ENCODE measurements at places on chromosomes 3 and 15.

GRCh38 chr3:122680475-122681283 lies at the start of gene PARP14:
PARP14 (plus strand) TSS chr3:122680839; CDS start chr3:122680884, 45 bp downstream.
- peak; percentile 43 for DNase-seq

GRCh38 chr15:74873756-74874424 lies 725 bp upstream of the SCAMP2 start:
- DNase-seq: no peak

DNA sequence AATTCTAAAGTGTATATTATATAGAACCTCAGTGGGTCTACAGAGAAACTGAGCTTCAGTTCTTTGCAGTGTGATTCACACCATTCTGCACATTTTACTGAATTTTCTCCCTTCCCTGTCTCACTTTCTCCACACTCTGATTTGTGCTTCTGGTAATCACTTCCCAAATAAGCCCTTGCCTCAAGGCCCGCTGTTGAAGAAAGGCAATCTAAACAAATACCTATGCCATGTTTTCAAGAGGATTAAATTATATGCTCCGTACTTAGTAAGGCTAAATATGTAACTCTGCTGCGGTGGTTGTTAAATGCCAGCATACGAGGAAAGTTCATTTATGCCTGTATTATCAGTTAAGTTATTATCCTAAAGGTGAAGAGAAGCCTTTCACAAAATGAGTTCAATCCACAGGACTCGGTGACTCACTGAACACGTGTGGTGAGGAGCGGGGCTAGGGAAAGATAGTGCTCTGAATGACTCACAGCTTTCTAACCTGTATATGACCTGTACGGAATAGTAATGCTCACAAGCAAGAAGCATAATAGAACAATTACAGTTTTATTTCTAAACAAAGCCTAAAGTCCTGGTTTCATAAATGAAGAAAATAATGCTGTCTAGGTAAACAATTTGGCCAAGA lies 25.1 kb downstream of the CNTN6 start:
- DNase-seq: no peak

DNA sequence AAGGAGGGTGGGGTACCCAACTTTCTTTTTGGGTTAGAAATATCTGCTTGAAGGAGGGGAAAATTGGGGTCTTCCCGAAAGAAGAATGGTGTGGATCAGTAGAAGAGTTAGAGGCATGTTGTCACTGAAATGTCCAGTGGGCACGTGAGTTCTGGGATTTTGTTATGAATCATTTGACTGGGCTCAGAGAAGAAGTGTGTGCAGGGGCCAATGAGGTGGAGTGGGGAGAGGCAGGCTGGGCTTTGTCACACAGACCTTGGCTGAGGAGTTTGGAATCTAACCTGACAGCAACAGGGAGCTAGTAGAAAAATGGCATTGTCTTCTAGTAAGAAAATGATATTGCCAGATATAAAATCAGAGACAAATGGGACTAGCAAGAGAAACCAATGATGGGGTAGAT lies 436.8 kb downstream of the MFSD1 start:
- DNase-seq: no peak

- no peak for DNase-seq
These were observed 63.8 kb downstream of the TRIM71 start for GRCh38 chr3:32881624-32882023.

- DNase-seq: no peak
These were observed 74.9 kb downstream of the FAM43A start for GRCh38 chr3:194760494-194761137.

GRCh38 chr3:21477541-21478288 lies 273.3 kb downstream of the ZNF385D start:
- DNase-seq: no peak

- no peak for DNase-seq
These were observed 830.3 kb downstream of the ROBO1 start for GRCh38 chr3:78937475-78937874.

GRCh38 chr15:41777421-41777973 lies 3.2 kb downstream of the MAPKBP1 start:
- no peak for DNase-seq

DNA sequence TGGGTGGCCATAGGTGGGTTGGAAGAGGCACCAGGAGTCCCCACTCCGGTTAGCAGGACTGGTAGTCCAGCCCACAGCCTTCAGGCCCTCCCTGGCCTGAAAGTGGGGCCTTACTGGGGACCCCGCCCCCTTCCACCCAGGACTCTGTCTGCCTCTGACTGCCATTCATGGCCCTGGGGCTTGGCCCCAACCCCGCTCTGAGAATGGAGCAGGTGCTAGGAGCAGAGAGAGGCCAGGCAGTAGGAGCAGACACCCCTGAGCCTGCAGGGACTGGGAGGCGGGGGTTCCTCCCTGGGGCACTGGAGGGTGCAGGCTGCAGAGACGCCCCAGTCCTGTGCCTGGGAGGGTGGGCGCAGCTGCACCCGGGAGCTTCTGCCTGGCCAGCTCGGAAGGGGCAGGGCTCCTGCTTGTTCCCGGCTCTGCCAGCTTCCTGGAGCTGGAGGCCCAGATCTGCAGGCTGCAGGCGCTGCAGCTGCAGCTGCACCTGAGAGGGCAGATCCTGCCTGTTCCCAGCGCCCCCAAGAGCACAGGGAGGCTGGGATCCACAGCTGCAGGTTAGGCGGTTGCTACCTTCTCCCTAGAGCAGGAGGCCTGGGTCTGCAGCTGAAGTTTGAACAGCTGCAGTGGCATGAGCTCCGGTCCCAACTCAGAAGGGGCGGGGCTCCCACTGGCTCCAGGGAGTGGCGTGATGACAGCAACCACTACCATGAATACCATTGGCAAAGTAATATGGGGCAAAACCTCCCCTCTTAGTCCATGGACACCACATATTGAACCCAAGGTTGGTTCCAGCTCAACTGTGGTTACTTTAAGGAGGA lies 194.7 kb downstream of the SQOR start:
- no peak for DNase-seq

GRCh38 chr3:171390051-171390941 lies 69.9 kb downstream of the TNIK start:
- no peak for DNase-seq

GRCh38 chr3:52836986-52837385 lies 2.2 kb upstream of the MUSTN1 start:
- no peak for DNase-seq

GRCh38 chr3:120177707-120178306 lies 83.6 kb upstream of the GSK3B start:
- DNase-seq: no peak

- DNase-seq: no peak
These were observed 643.1 kb upstream of the NAALADL2 start for GRCh38 chr3:174216019-174216418.

GRCh38 chr15:80061582-80061981 lies 2.1 kb downstream of the ZFAND6 start:
- DNase-seq: no peak

DNA sequence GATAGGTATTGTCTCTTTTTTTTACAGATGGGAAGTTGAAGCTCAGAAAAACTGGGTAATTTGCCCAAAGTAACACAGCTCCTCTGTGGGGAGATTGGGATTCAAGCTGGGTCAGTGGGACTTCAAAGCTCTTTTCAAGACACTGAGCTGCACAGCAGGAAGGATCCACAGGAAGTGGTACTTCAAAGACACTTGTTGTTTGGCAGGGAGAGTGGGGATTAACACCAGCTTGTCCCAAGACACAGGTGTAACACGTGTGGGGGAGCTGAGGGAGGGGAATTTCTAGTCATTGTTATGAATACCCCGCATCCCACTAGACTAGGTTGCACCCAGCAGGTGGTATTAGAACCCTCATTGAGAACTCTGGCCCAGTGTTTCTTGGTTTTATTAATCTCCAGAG lies 116.0 kb downstream of the FOXB1 start:
- DNase-seq: no peak

GRCh38 chr3:39750712-39751111 lies 58.7 kb upstream of the MYRIP start:
- DNase-seq: no peak

- DNase-seq: no peak
These were observed 26.1 kb upstream of the GREM1 start for GRCh38 chr15:32691689-32692038.

- DNase-seq: no peak
These were observed 23.3 kb upstream of the MYO5C start for GRCh38 chr15:52318729-52319500.

- DNase-seq: no peak
These were observed 21.8 kb upstream of the POU1F1 start for GRCh38 chr3:87298111-87298718.

- DNase-seq: no peak
These were observed 19.8 kb downstream of the ADAMTS9 start for GRCh38 chr3:64667887-64668581.

- no peak for DNase-seq
These were observed 199.5 kb upstream of the LMCD1 start for GRCh38 chr3:8301977-8302735.

- DNase-seq: no peak
These were observed 229.0 kb downstream of the TLE3 start for GRCh38 chr15:69868756-69869155.

DNA sequence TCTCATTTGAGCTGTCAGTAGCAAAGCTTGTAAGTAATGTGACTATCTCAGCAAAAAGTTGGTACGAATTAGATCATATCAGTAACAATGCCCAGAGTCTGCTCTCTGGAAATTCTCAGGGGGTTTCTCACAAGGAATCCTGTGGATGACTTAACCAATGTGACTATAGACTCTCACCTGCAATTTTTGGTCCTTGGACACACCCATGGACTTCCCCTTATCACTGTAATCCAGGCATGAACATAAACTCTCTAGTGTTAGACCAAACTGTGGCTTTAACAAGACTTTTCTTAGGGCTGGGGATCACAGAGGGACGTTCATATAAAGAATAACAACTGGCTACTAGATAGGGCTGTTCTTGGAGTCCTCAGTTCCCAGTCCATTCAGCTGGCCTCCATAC lies 3.9 kb upstream of the ZNF80 start:
- DNase-seq: no peak

DNA sequence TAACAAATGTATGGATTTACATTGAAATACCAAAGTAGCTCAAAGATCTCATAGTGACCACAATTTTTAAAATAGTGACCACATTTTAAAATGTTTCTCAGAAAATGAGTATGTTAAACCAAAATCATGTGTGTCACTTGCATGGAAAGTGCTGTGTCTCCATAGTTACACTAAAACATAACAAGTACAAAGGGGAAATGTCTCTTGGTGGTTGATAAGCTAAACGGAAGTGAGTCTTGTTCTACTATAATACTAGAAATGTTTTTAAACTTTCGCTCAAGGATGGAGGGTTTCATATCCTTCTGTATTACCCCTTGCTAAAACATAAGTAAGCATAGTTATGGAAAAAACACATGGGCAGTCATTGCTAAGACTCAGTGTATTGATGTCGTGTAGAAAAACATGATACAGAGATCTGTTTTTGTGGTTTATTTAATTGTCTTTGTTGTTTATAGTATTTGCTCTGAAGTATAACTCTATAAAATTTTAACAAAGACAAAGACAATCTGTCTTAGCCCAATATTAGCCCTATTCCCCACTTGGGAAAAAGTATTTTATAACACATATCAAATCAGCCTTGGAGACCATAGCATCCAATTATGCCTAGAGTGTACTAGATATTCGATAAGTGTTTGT lies 27.0 kb upstream of the DENND4A start:
- no peak for DNase-seq

DNA sequence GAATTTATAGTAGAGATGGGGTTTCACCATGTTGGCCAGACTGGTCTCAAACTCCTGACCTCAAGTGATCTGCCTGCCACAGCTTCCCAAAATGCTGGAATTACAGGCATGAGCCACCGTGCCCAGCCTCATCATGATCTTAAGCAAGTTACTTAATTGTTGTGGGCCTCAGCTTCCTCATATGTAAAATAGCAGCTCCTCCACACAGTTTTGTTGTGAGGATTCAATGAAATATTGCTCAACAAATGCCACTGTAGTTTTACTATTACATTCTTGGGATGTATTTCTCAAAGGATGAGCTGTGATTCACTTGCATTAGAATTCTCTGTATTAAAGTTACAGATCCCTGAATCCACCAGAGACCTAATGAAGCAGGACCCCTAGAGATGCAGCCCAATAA lies 168.8 kb downstream of the ADAMTS9 start:
- DNase-seq: no peak

- DNase-seq: no peak
These were observed 156.3 kb downstream of the TIGIT start for GRCh38 chr3:114450008-114450596.

- no peak for DNase-seq
These were observed 133.0 kb upstream of the NR2E3 start for GRCh38 chr15:71677352-71677751.

DNA sequence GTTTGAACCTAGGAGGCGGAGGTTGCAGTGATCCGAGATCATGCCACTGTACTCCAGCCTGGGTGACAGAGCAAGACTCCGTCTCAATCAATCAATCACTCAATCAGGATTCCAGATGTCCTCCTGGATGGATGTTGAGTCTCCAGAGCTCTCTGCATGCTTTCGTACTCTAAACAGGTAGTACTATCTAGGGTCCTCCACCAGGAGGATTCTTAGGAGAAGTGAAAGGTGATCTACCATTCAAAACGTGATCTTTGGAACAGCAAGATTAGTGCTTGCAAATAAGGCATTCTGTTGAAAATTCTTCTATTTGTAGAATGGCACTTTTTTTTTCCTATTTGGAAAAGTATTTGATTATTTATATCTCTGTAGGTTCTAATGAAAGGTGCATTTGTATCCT lies 34.3 kb downstream of the CNOT10 start:
- no peak for DNase-seq

- DNase-seq: no peak
These were observed 136.2 kb downstream of the USP13 start for GRCh38 chr3:179788996-179789395.

GRCh38 chr3:149969110-149969939 lies 1.4 kb downstream of the PFN2 start:
- DNase-seq: no peak

- no peak for DNase-seq
These were observed 32.5 kb downstream of the TCF12 start for GRCh38 chr15:56950979-56951378.

DNA sequence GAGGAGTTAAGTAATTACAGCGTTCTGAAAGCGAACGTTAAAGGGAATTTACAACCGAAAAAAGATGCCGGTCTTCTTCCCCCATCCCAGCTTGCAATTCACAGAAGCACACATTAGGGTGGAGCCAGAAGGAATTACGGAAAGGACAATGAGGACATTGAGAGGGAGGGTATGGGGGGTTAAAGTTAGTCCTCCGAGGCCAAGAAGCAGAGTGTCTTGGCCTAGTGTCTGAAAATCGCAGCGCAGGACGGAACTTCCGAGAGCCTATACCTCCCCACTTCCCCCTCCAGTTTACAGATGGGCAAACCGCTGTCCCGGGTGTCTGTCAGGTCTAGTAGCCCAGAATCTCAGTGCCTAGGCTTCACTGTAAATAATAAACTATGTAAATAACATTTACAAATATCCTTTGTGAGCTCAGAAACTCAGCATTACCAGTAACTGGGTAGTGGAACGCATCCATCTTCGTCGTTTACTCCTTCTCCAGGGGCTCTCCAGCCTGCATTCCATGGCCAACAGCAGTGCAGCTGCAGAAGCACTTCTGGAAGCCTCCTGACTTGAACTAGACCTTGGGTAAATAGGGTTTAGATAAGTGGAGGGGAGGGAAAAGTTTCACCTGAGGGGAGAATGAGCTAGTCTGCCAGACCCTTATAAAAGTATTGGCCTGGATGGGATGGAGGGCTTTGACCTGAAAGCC lies 922 bp downstream of the ADPRH start:
- DNase-seq: no peak

- no peak for DNase-seq
These were observed 80.4 kb downstream of the ADAM10 start for GRCh38 chr15:58669108-58669507.

GRCh38 chr15:38627689-38628277 lies 63.2 kb upstream of the RASGRP1 start:
- no peak for DNase-seq

GRCh38 chr3:170003881-170004356 lies 33.9 kb upstream of the GPR160 start:
- DNase-seq: no peak

Measured in activated T-helper 1 cell treated with anti-CD3 and anti-CD28 coated beads, Interleukin-2, amount 50 U/mL, for 16 hours (primary cell).